ENCODE measurements at places on chromosomes 1 and 21.

DNA sequence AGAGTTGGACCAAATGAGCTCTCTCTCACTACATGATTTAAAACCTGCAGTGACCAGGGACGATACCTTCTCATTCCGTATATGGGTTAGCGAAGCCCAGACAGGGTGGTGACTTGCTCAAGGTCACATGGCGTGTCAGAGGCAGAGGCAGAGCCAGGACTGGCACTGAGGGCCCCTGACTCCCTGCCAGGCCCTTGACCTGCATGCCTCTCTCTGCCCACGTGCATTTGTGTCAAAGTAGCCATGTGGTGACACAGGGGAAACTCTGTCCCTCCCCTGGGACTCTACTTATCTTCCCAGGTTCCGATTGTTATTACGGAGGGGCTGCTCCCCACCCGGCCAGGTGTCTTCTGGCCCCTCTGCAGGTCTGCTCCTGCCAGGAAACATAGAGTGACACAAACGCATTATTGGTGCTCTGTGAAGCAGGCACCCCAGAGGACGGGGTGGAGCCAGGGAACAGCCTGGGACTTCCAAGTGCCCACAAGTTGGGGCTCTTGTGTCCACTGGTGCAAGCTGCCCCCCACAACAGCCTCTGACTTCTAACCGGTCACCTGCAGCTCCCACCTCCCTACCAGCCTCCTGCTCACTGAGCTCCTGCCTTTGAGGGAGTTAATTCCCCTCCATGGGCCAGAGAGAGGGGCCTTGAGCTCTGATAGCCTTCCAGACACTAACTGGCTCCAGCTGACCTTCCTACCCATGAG, 7.3 kb upstream of the TINAGL1 start:
- DNase-seq, result no peak

GRCh38 chr1:12275370-12275769, 45.5 kb downstream of the VPS13D start:
- peak; percentile 44 for DNase-seq

DNA sequence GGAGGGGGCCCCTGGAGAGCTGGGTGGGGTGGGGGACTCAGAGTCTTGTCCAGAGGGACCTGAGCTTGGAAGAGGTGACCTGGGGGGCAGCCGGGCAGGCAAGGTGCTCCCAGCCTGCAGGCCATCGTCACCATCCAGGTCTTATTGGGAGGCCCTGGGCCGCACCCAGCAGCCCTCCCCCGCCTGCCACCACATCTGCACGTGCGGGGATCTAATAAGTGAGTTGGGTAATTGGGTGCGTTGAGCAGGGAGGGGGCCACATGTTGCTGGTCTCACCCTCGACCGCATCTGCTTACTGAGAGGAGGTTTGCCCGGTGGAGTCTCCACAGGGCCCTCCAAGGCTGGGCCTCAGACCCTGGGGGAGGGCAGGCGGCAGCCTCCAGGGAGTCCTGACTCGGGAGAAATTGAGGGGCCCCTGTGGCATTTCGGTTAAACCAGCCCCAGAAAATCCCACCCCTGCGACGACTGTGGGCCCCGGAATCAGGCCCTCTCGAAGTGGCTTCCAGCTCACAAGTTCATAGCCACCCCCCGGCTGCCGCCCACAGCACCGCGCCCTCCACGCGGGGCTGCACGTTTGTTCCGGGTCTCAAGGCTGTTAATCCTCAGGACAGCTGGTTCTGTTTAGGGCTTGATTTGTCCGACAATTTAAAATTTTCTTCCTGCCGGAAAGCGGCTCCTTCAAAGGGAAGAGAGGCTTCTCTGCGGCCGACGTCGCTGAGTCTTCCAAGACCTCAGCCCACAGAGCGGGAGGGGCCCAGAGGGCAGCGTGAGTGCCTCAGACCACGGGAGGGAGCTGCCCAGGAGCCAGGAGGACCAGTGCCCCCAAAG, 14.7 kb upstream of the COL6A2 start:
- DNase-seq, result no peak

DNA sequence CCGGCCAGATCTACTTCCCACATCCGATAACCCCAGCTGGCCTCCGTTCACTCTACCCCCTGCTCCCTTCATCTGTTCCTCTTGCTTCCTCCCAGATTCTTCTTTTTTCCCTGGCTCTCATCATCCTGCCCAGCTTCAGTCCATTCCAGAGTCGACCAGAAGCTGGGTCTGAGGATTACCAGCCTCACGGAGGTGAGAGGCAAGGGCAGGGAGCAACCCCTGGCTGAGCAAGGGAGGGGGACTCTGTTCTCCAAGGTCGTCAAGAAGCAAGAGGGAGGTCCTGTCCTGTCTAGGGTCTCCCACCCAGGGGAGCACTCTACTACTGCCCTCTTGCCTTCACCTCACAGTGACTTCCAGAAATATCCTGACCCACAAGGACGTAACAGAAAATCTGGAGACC, 3.9 kb downstream of the JTB start:
- DNase-seq, result no peak

- no peak for DNase-seq
Observed at GRCh38 chr1:54604572-54605370, 18.6 kb downstream of the FAM151A start.

GRCh38 chr21:33940164-33940880, 24.7 kb upstream of the ATP5PO start:
- DNase-seq, result peak; percentile 54

DNA sequence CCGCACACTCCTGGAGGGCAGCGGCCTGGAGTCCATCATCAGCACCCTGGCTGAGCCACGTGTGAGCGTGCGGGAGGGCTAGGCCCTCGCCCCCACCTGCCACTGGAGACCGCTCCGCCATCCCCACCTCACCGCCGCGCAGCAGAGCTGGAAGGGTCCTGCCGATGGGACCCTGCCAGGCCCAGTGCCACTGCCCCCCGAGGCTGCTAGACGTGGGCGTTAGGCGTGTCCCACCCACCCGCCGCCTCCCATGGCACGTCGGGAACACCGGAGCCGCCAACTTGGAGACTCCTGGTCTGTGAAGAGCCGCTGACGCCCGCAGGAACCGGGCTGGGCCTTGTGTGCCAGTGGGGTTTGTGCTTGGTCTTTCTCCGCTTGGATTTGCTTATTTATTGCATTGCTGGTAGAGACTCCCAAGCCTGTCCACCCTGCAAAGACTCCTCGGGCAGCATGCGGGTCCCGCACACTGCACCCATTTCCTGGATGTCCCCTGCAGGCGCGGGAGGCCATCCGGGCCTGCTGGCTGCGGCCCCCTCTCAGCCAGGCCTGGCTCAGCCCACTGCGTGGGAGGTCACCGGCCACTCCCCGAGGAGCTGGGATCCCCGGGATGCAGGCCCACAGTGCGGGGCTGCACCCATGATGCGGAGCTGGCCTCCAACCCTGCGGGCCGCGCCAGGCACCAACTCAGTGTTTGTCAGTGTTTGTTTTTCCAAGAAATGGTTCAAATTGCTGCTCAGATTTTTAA, 6.0 kb downstream of the LY9 start:
- DNase-seq, result no peak

DNA sequence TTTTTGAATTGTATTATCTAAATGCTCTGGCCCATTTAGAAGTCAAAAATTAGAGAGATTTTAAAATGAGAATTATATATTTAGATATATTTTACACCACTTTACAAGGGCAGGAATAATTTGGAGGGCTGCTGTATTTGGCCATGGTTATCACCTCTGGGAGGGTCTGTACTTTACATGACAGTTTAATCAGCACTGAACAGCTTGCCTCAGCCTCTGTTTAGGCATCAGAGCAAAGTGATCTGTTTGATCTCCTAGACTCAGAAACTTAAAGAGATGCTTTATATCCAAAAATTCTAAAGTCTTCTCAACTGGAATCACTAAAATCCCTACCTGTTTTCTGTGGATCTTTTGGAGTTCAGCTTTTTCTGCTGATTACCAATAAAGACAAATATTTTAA, 5.4 kb upstream of the SPTA1 start:
- DNase-seq, result no peak

DNA sequence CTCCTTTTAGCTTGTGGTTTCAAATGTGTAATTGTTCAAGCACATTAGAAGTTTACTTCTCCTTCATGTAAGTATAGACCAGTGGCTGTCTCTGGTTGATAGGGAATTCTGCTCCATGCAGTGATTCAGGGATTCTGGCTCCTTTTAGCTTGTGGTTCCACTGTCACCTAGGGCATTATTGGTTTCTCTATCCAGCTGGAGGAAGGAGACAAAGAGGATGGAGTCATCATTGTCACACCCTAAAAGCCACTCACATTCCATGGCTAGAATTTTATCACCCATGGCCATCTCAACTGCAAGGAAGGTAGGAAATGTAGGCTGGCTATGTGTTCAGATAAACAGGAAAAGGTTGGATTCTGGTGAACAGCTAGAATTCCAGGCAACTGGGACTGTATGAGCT, 131.2 kb downstream of the URB2 start:
- peak; percentile 39 for DNase-seq

DNA sequence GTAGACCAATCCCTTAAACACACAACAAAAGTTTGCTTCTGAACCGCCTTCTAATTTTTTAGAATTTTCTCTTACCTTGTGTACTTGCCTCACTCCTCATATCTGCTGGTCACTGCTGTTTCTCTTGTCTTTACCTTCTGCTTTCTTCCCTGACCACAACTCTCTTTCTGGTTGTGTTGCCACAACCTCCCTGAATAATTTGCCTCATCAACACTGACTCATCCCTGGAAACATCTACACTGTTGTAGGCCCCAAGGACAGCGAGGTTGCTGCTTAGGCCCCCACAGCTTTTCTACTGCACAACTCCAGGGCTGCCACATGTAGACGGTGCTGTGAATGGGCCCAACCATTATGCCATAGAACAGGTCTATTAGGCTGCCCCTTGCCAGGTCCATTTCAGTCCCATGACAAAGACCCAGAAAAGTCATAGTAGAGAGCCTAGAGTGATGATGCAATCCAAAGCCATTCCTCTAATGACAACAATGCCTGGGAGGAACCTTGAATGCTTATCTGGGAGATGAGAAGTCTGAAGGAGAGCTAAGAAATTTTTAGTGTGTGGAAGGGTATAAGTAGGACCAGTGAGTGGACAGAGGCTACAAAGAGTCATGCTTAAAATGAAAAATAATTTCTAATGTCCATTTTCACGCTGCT, 36.6 kb upstream of the LCE5A start:
- peak; percentile 62 for DNase-seq

GRCh38 chr21:31658053-31658452, 1.4 kb upstream of the SOD1 start:
- no peak for DNase-seq

- no peak for DNase-seq
Observed at GRCh38 chr21:35953597-35953996, 106.7 kb downstream of the SETD4 start.

Measured in ELR (cell line).